ENCODE measurements at places on chromosomes 2 and 18.

GRCh38 chr2:180359522-180360282 lies 352.6 kb upstream of the CWC22 start:
- peak; percentile 17 for DNase-seq

DNA sequence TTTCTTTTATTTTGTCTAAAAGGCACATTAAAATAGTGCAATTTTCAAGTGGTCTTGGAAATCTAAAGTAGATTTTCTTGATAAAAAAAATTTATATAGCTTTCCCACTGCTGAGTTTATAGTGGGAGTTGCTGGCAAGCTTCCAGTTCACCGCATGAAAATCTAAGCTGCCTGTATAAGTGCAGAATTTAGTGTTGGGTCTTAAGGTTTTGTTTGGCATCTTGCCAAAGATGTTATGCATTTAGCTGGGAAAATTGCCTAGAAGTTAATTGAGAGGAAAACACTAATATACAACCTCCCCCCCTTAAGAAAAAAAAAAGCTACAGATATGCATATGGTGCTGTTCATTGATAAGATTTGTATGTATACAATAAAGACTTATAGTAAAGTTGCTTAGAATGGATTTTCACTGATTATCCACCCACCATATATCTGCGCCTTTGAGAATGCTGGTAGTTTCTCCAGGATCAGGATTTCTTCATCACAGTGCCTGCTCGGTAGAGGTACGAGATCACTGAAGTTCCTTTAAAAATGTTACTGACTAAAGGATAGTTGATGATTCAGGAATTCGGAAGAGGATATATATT lies 803.2 kb upstream of the POU3F3 start:
- DNase-seq: no peak

DNA sequence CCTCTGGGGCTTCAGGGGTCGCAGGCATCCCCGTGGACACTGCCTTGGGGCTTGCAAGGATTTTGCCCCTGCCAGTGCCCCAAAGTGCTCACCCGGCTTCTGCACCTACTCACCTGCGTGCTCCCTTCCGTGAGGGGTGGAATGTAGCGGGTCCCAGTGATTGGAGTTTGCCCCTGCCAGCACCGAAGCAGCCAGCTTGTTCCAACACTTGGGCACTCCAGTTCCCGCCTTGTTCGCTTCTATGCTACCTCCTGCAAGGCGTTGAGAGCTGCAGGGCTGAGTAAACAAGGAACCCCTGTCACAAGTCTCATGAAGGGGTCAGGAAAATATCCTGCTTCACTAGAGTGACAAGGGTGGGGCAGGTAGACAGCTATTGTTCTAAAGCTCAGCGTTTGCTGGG lies 631.5 kb downstream of the EPHA4 start:
- no peak for DNase-seq

DNA sequence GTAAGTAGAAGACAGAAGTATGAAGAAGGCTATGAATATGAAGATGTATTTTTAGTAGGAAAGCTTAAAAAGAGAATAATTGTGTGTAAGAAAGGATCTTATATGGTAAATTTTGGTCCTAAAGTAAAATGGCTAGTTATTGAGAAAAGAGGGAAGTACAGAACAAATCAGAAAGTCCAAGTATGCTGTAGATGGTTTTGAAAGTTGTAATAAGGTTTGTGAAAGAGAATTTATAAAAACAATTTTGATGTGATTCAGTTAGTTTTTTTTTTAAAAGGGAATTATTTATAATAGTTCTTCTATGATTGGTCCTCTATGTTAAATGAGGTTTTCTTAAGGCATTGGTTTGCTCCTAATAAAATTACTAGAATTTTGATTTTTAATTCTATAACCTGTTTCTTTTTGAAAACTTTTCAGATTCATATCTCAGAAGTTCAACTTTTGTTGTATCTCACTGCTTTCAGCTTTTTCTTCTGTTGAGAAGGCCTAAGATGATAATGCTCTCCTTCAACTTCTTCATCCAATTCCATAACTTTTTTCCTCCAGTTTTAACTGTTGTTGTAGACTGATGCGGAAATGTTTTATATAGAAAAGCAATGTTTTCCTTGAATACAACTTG lies 322.7 kb downstream of the NOL4 start:
- DNase-seq: no peak

DNA sequence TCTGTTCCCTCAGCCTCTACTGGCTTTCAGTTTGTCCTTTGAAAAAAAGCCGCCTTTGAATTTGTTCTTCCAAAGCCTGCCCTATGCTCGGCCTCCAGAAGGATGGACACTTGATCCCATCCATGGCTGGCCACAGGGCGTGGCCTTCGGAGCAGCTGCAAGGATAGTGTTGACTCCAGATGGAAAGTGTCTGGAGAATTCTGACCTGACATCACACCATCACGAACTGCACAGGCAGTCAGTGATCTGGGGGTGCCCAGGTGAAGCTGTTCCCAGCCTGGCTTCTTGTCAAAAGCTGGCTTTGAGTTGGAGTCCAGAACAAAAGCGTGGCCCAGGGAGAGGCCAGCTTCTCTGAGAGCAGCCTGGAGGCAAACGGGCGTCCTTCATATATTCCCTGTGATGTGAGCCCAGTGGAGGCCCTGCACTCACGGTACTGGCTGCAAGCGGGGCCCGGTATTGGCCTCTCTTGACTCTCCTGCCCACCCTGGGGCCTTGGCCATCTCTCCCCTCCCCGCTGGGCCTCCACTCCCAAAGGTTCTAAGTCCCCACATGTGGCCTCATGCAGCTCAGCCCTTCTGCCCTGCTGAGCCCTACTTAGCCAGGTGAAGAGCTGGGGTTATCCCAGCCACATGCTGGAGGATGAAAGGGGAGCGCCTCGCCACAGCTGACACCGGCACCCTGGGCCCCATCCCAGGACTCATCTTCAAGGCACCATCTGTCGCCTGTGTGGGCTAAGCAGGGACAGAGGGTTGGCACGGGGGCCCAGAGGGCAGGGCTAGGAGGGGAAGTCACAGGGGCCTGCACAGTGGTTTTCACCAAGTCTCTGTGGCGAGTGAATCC lies 20.4 kb upstream of the ATOH8 start:
- DNase-seq: no peak

DNA sequence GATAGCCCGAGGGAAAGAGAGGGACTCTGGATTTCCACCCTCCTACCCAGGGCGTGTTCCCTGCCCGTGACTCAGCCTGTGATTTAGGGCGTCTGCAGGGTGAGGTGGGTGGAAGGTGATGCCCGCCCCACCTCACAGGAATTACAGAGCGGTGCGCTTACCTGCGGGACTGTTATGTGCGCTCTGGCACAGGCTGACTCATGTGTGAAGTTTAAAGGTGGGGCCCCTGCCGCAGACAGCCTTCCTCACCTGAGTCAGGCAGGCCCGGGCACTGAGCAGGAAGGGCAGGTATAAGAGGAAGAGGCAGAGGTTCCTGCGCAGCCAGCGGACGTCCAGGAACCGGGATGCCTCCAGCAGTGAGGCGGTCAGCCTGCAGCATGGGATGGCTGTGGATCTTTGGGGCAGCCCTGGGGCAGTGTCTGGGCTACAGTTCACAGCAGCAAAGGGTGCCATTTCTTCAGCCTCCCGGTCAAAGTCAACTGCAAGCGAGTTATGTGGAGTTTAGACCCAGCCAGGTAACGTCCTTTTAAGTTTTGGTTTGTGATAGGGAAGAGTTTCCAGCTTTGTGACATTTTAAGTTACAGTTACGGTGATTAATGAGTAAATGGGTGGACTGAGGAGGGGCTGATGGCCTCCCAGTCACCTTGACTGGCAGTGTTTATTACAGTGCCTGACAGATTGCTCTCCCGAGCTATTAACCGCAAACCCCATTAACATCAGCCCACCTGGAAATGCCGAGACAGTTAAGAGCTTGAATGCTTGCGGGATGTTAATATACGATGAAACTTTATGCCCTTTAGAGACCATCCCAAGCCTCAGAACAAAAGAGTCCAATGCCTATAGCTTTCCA lies 141.6 kb upstream of the TTC39C start:
- DNase-seq: no peak

DNA sequence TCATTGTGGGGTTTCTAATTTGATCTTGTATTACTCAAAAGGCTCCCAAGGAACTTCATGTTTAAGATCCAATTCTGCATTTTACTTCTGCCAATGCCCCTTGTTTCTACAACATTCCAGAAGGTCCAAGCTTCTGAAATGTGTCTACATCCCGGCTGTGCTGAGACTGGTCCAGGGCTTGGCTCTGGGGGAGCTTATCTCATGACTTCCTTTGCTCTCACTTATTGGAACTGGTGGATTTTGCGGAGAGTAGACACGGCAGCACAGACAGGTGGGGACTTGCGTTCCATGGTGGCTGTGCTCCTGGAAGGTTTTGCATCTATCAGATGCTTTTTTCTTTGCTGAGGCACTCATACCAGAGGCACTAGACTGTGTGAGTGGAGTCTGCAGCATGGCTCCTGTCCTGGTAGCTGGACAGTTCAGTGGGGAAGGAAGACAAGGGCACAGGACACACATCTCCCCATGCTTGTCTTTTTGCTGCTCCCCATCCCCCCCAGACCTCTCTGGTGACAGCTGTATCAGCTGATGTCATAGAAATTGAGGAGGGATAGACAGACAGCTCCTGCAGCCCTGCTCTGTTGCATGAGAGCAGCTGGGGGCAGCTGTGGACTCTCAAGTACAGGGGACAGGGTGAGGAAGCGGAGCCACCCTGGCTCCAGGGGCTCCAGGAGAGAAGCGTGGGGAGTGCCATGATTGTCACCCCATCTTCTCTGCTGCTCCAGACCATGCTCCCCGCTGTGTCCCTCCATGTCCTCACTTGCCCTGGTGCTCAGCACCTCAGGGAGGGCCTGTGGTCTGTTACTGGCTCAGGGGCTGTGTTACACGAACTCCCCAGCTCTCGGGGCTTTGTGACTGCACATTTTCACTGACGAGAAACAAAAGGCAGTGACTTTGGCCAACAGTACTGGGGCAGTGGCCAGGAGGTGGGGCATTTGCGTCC lies 46.0 kb downstream of the ACAA2 start:
- DNase-seq: no peak

GRCh38 chr2:106537047-106537446 lies 49.9 kb downstream of the CD8B2 start:
- DNase-seq: no peak

DNA sequence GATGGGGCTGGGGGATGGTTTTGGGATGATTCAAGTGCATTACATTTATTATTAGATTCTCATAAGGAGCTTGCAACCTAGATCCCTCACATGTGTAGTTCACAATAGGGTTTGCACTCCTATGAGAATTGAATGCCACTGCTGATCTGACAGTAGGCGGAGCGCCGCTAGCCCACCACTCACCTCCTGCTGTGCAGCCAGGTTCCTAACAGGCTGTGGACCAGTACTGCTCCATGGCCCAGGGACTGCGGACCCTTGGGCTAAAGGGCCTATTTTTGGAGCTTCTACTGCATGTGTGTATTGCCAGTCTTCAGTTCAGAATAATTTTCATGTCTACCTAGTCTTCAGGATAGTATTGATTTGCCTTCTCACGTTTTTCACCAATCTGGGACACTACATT lies 165.3 kb upstream of the TWIST2 start:
- DNase-seq: no peak

GRCh38 chr2:86818114-86818801 lies 27.5 kb upstream of the CD8A start:
- DNase-seq: no peak

- no peak for DNase-seq
Measured at GRCh38 chr2:169509298-169509885, at the start of gene KLHL41. Gene KLHL41, plus strand, starts transcription at chr2:169509702. Its CDS starts 77 bp downstream, at chr2:169509779.

DNA sequence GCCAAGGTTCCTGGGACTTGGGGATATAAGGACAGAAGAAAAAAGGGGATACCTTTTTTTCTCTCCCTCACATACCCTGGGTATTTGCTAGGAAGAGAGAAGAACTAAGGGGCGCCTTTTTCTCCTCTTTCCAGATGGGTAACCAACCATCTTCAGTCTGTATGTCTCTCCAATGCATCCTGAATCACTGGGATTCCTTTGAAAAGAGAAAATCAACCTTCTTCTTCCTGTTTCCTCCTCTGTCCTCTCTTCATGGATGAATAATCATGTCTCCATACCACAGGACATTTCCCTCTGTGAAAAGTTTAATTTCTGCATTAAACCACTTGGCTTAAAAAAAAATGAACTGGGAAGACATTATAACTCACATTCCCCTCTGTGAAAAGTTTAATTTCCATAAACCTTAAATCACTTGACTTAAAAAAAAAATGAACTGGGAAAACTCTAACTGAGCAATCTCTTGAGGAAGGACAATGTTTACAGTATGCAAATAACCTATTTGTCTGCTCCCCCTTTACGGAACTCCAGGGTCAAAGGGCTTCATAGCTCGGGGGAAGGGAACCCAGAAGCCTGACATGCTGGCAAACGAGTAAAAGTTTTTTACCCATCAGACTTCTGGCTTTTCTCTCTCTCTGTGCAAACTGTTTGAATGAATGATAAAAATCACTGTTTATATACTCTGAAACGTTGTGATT lies 56.7 kb upstream of the FAM98A start:
- DNase-seq: no peak

DNA sequence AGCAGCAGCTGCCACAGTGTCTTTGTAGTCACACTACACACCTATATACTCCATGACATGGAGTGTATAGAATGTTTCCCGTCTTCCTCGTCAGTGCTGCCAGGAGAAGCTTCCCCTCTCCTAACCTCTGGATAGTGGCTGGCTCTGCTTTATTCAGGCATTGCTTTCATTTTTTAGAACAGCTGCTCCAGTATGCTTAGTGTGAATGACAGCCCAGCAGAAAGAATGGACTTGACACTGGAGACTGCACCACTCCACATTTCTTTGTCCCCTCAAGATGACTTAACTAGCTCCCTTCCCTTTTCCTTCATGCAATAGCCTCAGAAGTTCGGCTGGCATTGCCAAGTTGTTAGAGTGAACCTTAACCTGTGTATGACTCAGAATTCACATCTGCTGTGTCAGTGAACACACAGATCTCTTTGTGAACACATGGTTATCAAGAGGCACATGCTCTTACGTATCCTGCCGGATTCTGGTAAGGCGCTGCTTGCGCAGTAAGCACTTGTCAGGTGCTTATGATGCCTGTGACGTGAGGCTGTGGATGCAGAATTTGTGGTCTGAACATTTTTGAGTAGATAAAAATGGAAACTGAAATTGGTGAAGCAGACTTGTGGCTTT lies 73.9 kb downstream of the NEDD4L start:
- DNase-seq: no peak

DNA sequence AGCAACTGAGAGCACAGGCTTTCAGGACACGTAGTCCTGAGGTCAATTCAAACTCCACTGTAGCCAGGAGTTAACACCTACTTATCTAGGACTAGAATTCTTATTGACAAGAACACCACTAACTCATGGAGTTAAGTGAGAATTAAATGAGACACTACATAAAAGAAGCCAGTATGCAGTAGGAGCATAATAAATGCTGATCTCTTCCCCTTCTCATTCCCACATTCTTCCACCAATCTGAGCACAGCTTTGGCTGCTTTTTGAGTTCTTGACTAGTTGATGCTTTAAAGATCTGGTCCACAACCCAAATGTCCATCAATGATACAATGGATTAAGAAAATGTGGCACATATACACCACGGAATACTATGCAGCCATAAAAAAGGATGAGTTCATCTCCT lies 55.2 kb downstream of the TTC32 start:
- no peak for DNase-seq

GRCh38 chr2:151472966-151473365 lies 63.3 kb downstream of the RIF1 start:
- DNase-seq: no peak

GRCh38 chr2:30692829-30693275 lies 114.4 kb downstream of the CAPN13 start:
- no peak for DNase-seq

- DNase-seq: no peak
Measured at GRCh38 chr2:100894105-100894795, 74.3 kb downstream of the NPAS2 start.

GRCh38 chr18:551404-552061 lies 28.6 kb upstream of the CETN1 start:
- DNase-seq: no peak

GRCh38 chr2:24461685-24462084 lies 29.4 kb upstream of the NCOA1 start:
- no peak for DNase-seq

GRCh38 chr2:230714136-230714480 lies 1.5 kb downstream of the CAB39 start:
- DNase-seq: no peak
